CD4-positive, alpha-beta memory T cell (primary cell): ENCODE measurements at places on chromosomes 3 and 15. TPM values are rescaled to one million over a fixed set of nuclear protein-coding genes. Genes with fewer than 3 reads are reported as not detected.

- no peak for DNase-seq
- no peaks in the 10 kb centered on the region for H3K4me1 ChIP-seq
- no peaks in the 10 kb centered on the region for H3K36me3 ChIP-seq
- no peaks in the 10 kb centered on the region for H3K27me3 ChIP-seq
These were observed 15.3 kb downstream of the LRRC49 start for GRCh38 chr15:70907784-70908471.

DNA sequence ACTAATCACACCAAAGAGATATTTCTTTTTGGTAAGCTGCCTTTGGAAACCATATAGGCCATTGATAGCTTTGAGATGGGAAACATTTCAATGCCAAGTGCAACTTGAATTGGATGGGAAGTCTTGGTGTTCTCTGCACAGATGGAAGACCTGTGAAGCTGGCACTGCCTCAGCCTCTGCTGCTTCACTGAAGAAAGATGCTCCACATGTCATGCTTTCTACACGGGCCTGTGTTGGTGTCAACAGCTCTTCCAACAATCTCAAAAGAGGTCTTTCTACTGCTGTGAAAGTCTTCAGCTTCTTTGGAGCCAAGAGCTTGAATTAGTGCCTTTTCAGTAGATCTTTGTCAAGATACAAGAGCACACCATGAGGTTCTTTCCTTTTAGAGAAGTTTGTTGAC lies 169.0 kb downstream of the SPATA16 start:
- no peaks in the 10 kb centered on the region for H3K27me3 ChIP-seq
- no peaks in the 10 kb centered on the region for H3K36me3 ChIP-seq
- H3K4me1 ChIP-seq, result no peaks in the 10 kb centered on the region
- DNase-seq, result no peak
- H3K4me3 ChIP-seq, result no peak overlapping the region

Gene KLHL6
- total RNA-seq, result 56.1 TPM

DNA sequence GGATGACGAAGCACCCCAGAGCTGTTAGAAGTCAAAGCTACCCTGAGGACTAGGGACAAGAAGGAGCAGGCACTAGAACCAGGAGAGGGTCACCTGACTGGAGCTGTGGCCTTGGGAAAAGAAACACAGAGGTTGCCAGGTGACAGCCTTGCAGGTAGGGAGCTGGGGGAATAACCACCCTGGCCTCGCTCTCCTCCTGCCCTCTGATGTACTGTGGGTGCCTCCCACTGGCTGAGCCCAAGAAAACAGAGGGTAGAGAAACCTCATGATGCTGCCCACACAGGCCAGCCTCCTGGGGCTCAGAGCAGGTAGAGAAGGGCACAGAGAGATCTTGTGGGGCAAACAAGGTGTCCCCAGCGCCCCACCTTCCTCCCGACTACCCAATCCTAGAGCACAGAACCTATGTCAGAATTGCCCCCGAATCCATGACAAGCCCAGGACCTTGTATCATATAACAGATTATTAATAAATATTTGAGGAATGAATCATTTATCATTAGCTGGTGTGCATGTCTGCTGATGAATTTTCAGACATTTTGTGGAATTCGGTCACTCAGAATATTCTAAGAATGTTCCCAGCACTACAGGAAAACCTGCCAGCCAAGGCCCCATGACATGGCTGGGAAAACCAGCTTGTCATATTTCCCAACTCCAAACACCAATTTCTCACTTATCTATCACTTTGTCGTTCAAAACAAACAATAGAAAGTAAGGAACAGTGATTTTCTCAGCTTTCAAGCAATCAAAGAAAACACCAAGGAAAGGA lies 59.8 kb upstream of the MEX3B start:
- no peaks in the 10 kb centered on the region for H3K36me3 ChIP-seq
- H3K4me3 ChIP-seq, result no peak overlapping the region
- no peaks in the 10 kb centered on the region for H3K4me1 ChIP-seq
- no peak for DNase-seq
- no peak overlapping the region for H3K27ac ChIP-seq

GRCh38 chr3:60954048-60954447 lies 297.2 kb downstream of the FHIT start:
- no peak overlapping the region for H3K4me3 ChIP-seq
- H3K27me3 ChIP-seq, result no peaks in the 10 kb centered on the region
- DNase-seq, result no peak
- H3K36me3 ChIP-seq, result no peaks in the 10 kb centered on the region
- H3K27ac ChIP-seq, result no peak overlapping the region

Gene RASL12
- total RNA-seq, result not detected

DNA sequence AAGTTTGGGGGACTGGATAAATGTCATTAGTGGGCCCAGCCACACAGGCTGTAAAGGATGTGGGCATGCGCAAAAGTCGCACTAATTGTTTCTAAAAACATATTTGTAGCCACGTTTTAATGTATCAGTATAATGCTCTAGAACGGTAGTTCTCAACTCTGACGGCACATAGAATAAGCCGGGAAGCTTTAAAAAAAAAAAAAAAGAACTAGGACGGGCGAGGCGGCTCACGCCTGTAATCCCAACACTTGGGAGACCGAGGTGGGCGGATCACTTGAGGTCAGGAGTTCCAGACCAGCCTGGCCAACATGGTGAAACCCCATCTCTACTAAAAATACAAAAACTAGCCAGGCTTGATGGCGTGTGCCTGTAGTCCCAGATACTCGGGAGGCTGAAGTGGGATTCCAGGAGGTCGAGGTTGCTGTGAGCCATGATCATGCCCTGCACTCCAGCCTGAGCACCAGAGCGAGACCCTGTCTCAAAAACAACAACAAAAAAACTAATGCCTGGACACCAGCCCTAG lies 618 bp upstream of the MON1A start:
- DNase-seq, result no peak
- no peaks in the 10 kb centered on the region for H3K36me3 ChIP-seq
- H3K4me1 ChIP-seq, result peaks cover 23% of the 10 kb centered on the region

- no peak overlapping the region for H3K4me3 ChIP-seq
- no peak for DNase-seq
- no peak overlapping the region for H3K27ac ChIP-seq
- no peaks in the 10 kb centered on the region for H3K27me3 ChIP-seq
- no peaks in the 10 kb centered on the region for H3K36me3 ChIP-seq
- no peaks in the 10 kb centered on the region for H3K4me1 ChIP-seq
These were observed 550.2 kb downstream of the ZBBX start for GRCh38 chr3:166829896-166830295.

GRCh38 chr3:61141697-61142096 lies 109.6 kb downstream of the FHIT start:
- H3K4me1 ChIP-seq, result no peaks in the 10 kb centered on the region
- H3K4me3 ChIP-seq, result no peak overlapping the region
- H3K27ac ChIP-seq, result no peak overlapping the region
- no peaks in the 10 kb centered on the region for H3K36me3 ChIP-seq
- DNase-seq, result no peak
- no peaks in the 10 kb centered on the region for H3K27me3 ChIP-seq

DNA sequence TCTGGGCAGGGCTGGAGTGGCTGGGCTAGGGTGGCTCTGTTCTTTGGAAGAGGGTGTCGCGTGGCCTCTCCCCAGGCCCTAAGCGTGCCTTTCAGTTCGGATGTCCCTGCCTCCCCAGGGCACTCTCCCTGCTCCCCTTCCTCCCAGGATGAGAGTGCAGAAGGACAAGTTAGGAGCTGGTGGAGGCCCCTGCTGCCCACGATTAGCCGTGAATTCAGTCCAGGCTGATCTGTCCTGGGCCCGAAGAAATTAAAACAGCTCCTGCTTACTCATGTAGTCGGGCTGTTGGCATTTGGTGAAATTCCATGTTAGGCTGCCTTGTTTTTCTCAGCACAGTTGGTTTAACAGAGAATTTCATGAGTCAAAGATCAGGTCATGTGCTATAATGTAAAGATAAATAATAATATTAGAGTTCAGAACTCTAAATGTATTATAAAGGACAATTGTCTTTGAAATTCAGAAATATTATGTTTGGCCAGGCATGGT lies 24.5 kb downstream of the NIPA1 start:
- no peak for DNase-seq
- no peak overlapping the region for H3K4me3 ChIP-seq
- H3K4me1 ChIP-seq, result no peaks in the 10 kb centered on the region
- H3K27ac ChIP-seq, result no peak overlapping the region
- H3K27me3 ChIP-seq, result no peaks in the 10 kb centered on the region

DNA sequence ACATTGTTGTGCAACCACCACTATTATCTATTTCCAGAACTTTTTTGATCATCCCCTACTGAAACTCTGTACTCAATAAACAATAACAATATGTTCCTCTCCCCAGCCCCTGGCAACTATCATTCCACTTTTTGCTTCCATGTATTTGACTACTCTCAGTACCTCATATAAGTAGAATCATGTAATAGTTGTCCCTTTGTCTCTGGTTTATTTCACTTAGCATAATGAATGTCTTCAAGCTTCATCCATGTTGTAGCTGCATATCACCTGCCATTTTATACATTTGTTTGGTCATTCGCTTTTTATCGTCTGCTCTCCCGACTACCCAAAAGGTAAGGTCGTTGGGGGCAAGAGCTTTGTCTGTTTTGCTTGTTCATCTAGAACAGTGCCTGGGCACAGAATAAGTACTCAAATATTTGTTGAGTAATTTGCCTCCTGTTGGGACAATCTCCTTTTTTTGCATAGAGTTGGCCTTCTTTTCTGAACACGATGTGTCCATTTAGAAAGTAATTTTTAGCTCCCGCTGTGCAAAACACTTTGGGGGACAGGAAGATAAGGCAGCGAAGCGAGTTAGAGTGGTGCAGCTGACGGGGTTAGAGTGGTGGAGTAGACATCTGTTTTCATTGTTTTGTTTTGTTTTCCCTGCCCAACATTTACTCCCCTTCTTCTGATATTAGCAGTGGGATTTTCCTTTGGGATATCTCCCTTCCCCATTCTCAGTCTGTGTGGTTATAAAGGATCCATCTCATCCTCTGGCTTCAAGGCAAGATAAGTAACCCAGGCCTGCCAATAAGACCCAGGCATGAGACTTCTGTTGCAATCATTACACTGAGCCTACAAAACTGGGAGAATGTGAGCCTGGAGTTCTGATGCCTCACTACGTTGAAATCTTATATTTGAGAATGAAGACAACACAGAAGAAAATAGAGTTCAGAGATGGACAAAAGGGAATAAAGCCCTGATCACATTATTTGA lies 83.4 kb upstream of the RNU6-1 start:
- H3K4me1 ChIP-seq, result no peaks in the 10 kb centered on the region
- H3K36me3 ChIP-seq, result no peaks in the 10 kb centered on the region
- no peak for DNase-seq
- no peaks in the 10 kb centered on the region for H3K27me3 ChIP-seq
- no peak overlapping the region for H3K27ac ChIP-seq
- no peak overlapping the region for H3K4me3 ChIP-seq

- DNase-seq, result no peak
- no peak overlapping the region for H3K4me3 ChIP-seq
- H3K27me3 ChIP-seq, result no peaks in the 10 kb centered on the region
- no peaks in the 10 kb centered on the region for H3K4me1 ChIP-seq
- peaks cover 8% of the 10 kb centered on the region for H3K36me3 ChIP-seq
- H3K27ac ChIP-seq, result no peak overlapping the region
These were observed 19.1 kb downstream of the SSR3 start for GRCh38 chr3:156535798-156536197.

DNA sequence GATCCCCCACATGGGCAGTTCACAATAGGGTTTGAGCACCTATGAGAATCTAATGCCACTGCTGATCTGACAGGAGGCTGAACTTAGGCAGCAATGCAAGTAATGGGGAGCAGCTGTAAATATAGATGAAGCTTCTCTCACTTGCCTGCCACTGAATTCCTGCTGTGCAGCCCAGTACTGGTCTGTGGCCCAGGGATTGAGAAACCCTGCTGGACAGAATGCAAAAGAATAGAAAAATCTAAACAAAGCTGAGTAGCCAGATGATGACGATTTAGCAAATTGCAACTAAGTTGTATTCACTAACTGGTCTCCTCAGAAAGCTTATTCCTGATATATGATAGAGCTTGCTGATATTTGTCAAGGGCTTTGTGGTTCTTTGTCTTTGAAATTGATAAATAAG lies 34.3 kb upstream of the APH1B start:
- peaks cover 46% of the 10 kb centered on the region for H3K4me1 ChIP-seq
- DNase-seq, result no peak
- H3K4me3 ChIP-seq, result no peak overlapping the region
- no peak overlapping the region for H3K27ac ChIP-seq

DNA sequence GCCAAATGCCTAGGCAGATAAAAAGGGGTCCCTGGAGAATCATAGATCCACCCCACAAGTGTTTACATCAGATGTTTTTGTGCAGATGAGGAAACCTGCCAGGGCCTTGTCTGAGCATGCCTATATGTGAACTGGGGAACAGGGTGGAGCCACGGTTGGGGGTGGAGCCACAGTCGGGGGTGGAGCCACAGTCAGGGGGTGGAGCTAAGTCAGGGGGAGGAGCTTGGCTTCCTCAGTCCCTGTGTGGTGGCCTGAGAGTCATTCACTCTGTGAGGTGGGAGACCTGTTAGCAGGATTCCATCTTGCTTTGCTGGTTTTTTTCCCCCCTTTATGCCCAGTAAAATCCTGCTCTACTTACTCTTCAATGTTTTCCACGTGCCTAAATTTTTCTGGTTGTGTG lies 57.8 kb upstream of the TGFBR2 start:
- no peaks in the 10 kb centered on the region for H3K27me3 ChIP-seq
- DNase-seq, result no peak
- no peak overlapping the region for H3K4me3 ChIP-seq
- H3K4me1 ChIP-seq, result no peaks in the 10 kb centered on the region
- no peaks in the 10 kb centered on the region for H3K36me3 ChIP-seq

GRCh38 chr3:134677196-134677986 lies 26.6 kb upstream of the KY start:
- H3K27me3 ChIP-seq, result no peaks in the 10 kb centered on the region
- H3K27ac ChIP-seq, result no peak overlapping the region
- H3K36me3 ChIP-seq, result no peaks in the 10 kb centered on the region
- DNase-seq, result no peak
- no peak overlapping the region for H3K4me3 ChIP-seq
- H3K4me1 ChIP-seq, result no peaks in the 10 kb centered on the region

Gene LIPC
- 0.41 TPM for total RNA-seq

Gene CCR8
- total RNA-seq, result 6.9 TPM

Gene THSD4
- not detected for total RNA-seq

- no peak overlapping the region for H3K4me3 ChIP-seq
- no peak overlapping the region for H3K27ac ChIP-seq
- no peak for DNase-seq
These were observed 625.4 kb downstream of the TBL1XR1 start for GRCh38 chr3:176571926-176572325.

Gene ATP10A
- 48.2 TPM for total RNA-seq

DNA sequence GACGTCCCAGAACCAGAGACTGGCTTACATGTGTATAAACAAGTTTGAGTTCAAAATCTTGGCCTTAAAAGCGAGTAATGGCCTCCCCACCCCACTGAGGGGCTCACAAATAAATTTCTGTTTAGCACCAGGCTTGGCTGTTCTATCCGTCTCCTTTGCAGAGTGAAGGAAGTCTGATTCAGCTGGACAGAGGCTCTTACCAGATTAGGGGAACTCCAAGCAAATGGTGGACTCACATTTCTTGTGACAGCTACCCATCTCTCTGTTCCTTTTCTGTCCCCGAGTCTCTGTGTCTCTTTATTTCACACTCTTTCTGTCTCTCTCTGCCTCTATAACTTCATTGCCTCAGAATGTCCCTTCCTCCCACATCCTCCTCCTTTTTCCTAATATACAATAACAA lies 62.7 kb downstream of the DGKG start:
- H3K27ac ChIP-seq, result no peak overlapping the region
- no peak for DNase-seq
- H3K27me3 ChIP-seq, result no peaks in the 10 kb centered on the region
- no peaks in the 10 kb centered on the region for H3K36me3 ChIP-seq
- H3K4me1 ChIP-seq, result no peaks in the 10 kb centered on the region

Gene SPINK8
- total RNA-seq, result not detected
